Pancreas (tissue), 10 donors: ENCODE measurements at places on chromosomes 11 and 22.

GRCh38 chr11:3950996-3951660 is 95.7 kb downstream of the STIM1 start:
- H3K27me3 ChIP-seq: no peaks in the 10 kb centered on the region
- DNase-seq: no peak
- H3K36me3 ChIP-seq: no peaks in the 10 kb centered on the region
- H3K4me3 ChIP-seq: no peak overlapping the region
- no peak overlapping the region for H3K27ac ChIP-seq

- H3K27ac ChIP-seq: no peak overlapping the region
- no peak for DNase-seq
Measured at GRCh38 chr11:14577292-14577691, 57.1 kb upstream of the PSMA1 start.

GRCh38 chr11:114401311-114401710 is 845 bp downstream of the RBM7 start:
- DNase-seq: no peak
- peak overlapping the region; percentile 60 for H3K4me3 ChIP-seq
- H3K4me1 ChIP-seq: peaks cover 10% of the 10 kb centered on the region
- H3K36me3 ChIP-seq: no peaks in the 10 kb centered on the region

DNA sequence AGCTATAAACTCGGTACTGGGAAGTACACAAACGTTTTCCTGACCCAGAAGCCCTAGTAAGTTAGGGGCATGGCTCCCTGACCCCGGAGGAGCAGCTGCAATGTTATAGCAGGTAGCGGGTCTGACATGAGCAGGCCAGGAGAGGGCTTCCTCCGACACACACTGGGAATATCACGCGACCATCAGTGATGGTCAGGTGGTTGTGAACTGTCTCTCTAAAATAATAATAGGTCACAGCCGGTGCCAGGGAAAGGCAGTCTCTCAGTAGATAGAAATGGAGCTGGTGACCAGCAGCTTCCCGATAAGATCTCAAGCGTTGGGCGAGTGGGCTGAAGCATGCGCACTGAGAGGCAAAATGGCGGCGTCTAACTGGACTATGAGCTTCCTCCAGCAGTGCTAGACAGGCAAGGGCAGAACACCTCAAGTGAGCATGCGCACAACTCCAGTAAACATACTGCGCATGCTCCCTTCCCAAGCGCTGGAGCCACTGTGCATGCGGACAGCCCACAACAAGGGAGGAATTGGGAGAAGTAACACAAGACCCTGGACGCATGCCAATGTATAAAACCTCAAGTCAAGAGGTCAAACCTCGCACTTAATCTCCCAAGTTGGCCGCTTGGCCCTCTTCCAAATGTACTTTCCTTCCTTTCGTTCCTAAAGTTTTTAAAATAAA is 22.3 kb upstream of the TESMIN start:
- H3K4me3 ChIP-seq: no peak overlapping the region
- no peaks in the 10 kb centered on the region for H3K4me1 ChIP-seq
- H3K27me3 ChIP-seq: no peaks in the 10 kb centered on the region
- DNase-seq: no peak
- peaks cover 92% of the 10 kb centered on the region for H3K36me3 ChIP-seq

DNA sequence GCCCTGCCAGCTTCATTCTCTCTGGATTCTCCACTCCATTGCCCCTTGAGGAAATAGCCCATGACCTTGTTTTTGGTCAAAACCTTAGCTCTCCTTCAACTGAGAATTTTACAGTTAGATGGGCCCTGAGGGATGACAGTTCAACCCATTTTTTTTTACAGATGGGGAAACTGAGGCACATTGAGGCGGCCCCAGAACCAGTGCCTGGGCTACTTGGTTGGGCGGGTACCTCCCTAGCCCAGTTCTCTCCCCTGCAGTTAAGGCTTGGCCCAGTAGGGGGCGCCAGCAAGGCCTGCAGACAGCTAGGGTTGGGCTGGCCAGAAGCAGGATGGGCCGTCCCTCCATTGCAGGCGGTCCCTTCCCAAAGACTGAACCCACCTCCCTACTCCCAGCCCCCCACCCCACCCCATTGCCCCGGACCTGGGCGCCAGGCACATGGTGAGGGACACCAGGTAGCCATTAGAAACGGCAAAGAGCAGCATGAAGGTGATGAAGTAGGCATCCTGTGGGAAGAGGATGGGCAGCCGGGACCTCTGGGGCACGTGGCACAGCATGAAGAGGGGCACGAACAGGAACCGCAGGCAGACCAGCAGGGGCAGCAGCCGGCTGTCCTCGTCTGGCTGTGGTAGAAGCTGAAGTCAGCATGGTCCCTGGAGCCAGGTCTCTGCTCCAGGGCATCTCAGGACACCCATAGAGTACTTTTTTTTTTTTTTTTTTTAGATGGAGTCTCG is 7.6 kb downstream of the SLC29A2 start:
- H3K36me3 ChIP-seq: no peaks in the 10 kb centered on the region
- DNase-seq: peak; percentile 77
- no peaks in the 10 kb centered on the region for H3K27me3 ChIP-seq
- no peak overlapping the region for H3K4me3 ChIP-seq

- H3K36me3 ChIP-seq: no peaks in the 10 kb centered on the region
- H3K27ac ChIP-seq: no peak overlapping the region
- no peaks in the 10 kb centered on the region for H3K27me3 ChIP-seq
- DNase-seq: no peak
- no peaks in the 10 kb centered on the region for H3K4me1 ChIP-seq
Measured at GRCh38 chr22:27764722-27765236, 36.8 kb downstream of the MN1 start.

DNA sequence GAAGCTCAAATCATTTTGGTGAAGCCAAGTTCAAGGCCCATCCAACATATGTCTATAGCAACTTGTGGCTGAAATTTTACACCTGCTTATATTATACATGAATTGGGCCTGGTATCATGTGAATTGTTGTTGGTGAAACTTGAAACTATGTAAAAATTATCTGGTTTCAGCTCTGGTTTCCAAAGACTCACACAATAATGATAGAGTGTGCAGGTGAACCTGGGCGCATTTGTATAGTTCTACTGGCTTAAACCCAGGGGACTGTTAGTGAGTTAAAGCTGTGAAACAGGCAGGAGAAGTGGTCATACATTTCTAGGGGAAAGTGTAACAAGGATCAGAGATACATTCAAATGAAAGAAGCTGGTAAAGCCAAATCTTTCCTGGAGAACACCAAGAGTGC is 627.3 kb downstream of the METTL15 start:
- H3K4me1 ChIP-seq: no peaks in the 10 kb centered on the region
- no peak overlapping the region for H3K4me3 ChIP-seq
- DNase-seq: no peak

DNA sequence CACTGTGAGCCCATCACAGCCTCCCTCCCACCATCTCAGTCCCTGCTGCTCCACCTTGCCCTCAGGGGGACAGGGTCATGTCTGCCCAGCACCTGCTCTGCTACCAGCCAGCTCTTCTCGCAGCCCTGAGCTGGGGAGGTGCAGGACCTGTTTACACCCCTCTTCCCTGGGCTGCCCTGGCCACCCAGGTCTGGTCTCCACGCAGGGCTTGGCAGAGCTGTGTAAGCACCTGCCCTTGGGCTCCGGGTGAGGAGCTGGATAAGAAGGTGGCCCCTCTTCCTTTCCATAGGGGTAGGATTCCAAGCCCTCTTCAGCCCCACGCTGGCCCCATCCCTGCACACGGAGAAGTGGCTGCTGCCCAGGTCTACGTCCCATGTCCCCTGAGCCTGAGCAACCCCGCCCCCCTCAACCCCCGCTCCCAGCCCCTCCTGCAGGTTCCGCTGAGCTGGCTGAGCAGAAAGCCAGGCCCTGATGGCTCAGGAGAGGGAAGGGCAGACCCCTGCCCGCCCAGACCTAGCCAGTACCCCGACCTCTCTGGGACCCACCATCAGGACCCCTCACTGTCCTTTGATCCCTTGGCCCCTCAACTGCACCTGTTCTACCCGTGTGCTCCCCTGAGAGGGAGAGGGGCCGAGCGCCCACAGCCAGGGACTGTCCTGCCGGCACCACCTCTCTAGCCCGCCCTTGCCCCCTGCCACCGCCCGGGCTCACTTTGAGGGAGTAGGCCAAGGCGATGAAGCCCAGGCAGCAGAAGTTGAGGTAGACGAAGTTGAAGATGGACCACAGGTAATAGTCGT is 3.2 kb downstream of the IFITM10 start:
- no peaks in the 10 kb centered on the region for H3K27me3 ChIP-seq
- H3K4me3 ChIP-seq: no peak overlapping the region
- H3K36me3 ChIP-seq: no peaks in the 10 kb centered on the region

DNA sequence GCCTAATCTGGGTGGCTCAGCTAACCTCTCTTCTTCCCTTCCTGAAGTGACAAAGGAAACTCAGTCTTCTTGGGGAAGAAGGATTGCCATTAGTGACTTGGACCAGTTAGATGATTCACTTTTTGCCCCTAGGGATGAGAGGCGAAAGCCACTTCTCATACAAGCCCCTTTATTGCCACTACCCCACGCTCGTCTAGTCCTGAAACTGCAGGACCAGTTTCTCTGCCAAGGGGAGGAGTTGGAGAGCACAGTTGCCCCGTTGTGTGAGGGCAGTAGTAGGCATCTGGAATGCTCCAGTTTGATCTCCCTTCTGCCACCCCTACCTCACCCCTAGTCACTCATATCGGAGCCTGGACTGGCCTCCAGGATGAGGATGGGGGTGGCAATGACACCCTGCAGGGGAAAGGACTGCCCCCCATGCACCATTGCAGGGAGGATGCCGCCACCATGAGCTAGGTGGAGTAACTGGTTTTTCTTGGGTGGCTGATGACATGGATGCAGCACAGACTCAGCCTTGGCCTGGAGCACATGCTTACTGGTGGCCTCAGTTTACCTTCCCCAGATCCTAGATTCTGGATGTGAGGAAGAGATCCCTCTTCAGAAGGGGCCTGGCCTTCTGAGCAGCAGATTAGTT is 14.2 kb upstream of the UVRAG start:
- no peak overlapping the region for H3K27ac ChIP-seq
- DNase-seq: no peak
- H3K36me3 ChIP-seq: no peaks in the 10 kb centered on the region
- H3K27me3 ChIP-seq: no peaks in the 10 kb centered on the region
- H3K4me1 ChIP-seq: peaks cover 3% of the 10 kb centered on the region
- no peak overlapping the region for H3K4me3 ChIP-seq

DNA sequence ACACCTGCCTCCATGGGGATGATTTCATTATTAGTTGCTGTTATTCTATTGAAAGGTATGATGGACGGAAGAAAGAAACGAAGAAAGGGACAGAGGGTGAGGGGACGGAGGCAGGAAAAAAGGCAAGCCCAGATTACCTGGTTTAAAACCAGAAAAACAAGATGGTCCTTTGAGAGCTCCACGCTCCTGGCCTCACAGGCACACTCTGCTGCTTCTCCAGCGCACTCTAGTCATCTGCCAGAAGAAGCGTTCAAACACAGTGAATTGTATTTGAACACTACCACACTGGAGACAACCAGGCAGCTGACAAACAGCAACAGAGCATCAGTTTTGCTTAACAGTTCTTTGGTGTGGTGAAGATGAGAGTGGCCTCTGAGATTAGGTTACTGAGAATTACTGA is 216.9 kb downstream of the CADM1 start:
- DNase-seq: no peak
- H3K36me3 ChIP-seq: no peaks in the 10 kb centered on the region
- no peaks in the 10 kb centered on the region for H3K27me3 ChIP-seq

DNA sequence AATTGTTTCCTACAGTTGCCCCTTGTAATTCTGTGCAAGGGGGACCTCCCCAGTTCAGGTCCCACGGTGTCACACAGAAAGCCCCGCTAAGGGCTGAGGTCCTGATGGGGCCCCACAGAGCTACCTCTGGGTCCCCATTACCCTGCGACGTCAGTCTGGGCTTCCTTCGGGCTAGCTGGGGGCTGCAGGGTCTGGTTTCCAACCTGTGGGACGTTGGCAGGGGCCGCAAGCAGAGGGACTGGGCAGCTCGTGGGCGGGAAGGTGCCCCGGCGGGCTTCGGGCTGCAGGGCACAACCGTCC is 698 bp downstream of the SLC37A4 start:
- H3K27ac ChIP-seq: peak overlapping the region; percentile 77
- peak overlapping the region; percentile 40 for H3K4me3 ChIP-seq
- no peaks in the 10 kb centered on the region for H3K27me3 ChIP-seq
- H3K36me3 ChIP-seq: peaks cover 11% of the 10 kb centered on the region

DNA sequence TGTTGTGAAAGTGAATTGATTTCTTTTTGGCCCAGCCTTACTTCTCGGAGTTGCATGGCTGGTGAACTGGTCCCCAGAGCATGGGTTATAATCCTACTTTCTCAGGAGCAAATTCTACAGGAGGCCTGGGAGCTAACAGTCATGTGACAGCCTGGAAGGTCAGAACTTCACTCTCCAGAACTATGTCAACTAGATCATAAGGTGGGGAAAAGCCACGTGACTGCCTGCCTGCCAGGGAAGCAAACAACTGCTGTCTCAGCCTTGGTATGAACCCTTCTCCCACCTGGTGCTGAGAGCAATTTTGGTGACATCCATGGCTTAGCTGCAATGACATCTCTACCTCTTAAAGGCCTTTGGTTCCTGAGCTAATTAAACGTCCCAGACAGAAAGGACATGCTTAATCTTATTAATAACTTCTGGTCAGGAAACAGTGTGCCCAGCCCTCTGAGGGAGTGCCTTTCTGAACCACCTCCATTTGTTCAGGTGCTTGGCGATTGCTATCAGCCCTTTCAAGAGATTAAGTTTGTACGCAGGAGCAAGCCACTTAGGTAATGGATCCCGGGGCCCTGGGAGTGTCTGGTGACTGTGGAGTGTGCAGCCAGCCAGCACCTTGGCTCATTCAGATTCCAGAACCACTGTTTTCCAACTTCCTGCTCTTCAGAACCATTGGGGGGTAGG is 1.4 kb upstream of the CREB3L1 start:
- H3K4me1 ChIP-seq: peaks cover 56% of the 10 kb centered on the region
- H3K4me3 ChIP-seq: peak overlapping the region; percentile 99
- H3K27me3 ChIP-seq: no peaks in the 10 kb centered on the region
- DNase-seq: no peak
- H3K27ac ChIP-seq: peak overlapping the region; percentile 90

- peaks cover 8% of the 10 kb centered on the region for H3K4me1 ChIP-seq
- H3K4me3 ChIP-seq: no peak overlapping the region
- no peak overlapping the region for H3K27ac ChIP-seq
- DNase-seq: no peak
Measured at GRCh38 chr11:131928992-131929391, 558.6 kb downstream of the NTM start.

- no peak for DNase-seq
- H3K27me3 ChIP-seq: no peaks in the 10 kb centered on the region
- H3K4me1 ChIP-seq: no peaks in the 10 kb centered on the region
- no peak overlapping the region for H3K4me3 ChIP-seq
- H3K27ac ChIP-seq: no peak overlapping the region
- H3K36me3 ChIP-seq: no peaks in the 10 kb centered on the region
Measured at GRCh38 chr11:47104261-47104950, 72.3 kb downstream of the ARFGAP2 start.
